ENCODE measurements at places on chromosomes 7 and 10. TPM values are rescaled to one million over a fixed set of nuclear protein-coding genes. Genes with fewer than 3 reads are reported as not detected.

DNA sequence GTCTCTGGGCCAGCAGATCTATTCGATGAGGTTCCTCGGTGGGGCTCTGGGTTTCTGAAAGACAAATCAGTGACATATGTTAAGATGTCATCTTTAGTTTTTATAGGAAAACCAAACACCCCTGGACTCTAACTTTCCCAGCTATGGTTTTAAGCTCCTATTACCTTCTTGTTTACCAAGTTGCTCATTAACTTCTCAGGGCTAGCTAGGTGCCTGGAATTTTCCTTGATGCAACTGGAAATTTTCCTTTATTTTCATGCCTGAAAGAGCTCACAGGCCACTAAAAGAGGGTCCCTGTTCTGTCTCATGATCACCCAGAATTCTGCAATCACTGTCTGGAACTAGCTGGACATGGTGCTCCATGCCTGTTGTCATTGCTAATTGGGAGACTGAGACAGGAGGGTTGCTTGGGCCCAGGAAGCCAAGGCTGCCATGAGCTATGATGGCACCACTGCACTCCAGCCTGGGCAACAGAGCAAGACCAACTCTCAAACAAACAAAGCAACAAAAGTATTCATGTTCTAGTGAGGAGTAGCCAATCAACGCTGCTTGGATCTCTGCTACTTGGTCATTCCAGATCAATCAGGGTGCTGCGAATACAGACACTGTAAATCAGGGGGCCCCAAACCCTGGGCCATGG is 1173.5 kb upstream of the AUTS2 start:
- DNase-seq, result no peak

Gene TUBAL3
- total RNA-seq, result not detected

DNA sequence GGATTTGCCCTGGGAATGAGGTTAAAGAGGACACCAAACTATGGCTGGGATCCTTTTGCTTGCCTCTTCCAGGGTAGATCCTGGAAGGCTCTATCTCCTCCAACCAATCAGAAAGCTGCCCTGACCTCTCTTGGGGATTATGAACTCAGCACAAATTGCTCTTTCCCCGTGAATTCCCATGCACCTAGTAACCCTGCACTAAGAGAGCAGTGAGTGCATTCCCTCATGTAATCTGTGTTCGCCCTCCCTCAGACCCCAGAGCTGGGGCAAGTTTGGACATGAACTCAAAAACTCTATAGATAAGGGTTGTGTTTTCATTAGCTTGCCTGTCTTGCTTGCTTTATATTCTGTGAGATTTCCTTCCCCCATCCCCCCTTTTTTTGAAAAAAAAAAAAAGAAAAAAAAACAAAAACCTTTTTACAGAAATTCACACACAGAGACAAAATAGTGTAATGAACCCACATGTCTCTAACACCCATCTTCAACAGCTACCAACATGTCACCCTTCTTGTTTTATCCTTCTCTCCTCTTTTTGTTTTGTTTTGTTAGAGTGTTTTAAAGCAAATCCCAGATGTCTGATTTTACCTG is 225.5 kb upstream of the TCF7L2 start:
- no peak for DNase-seq

DNA sequence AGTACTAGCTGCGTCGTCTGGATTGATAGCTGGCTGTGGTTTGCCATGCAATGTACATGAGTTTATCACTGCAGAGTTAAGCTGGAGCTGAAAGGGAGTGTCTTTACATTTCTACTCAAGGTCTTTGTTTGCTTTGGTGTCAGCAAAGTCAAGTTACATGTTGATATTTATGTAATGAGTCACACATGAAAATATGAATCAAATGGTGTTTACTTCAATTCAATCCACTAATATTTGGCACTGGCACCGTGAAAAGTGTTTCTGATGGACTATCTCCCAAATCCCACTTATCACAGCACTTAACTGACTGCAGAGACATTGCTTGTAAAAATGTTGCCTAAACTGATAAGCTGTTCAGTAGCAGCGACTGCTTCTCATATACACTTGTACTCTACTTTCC is 395.9 kb downstream of the TFEC start:
- peak; percentile 38 for DNase-seq

Gene PTN
- not detected for total RNA-seq

- no peak for DNase-seq
Measured at GRCh38 chr10:5805260-5805659, 8.0 kb downstream of the GDI2 start.

DNA sequence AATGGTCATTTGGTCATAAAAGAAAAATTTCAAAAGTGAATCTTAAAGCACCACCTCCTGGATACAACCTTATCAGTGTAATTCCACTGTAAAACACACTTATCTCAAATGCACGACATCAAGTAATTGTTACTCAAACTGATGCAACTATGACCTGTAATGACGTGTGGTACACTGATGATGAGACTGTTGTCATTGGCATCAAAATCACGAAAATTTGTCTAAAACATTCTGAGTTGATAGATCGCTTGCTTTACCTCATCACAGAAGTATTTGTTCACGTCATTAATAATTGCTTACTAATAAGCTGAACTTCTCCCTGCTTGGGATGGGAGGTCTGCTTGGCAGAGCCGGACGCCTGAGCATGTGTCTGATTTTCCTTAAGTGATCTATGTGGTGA is 221.8 kb upstream of the KLF6 start:
- DNase-seq, result no peak

DNA sequence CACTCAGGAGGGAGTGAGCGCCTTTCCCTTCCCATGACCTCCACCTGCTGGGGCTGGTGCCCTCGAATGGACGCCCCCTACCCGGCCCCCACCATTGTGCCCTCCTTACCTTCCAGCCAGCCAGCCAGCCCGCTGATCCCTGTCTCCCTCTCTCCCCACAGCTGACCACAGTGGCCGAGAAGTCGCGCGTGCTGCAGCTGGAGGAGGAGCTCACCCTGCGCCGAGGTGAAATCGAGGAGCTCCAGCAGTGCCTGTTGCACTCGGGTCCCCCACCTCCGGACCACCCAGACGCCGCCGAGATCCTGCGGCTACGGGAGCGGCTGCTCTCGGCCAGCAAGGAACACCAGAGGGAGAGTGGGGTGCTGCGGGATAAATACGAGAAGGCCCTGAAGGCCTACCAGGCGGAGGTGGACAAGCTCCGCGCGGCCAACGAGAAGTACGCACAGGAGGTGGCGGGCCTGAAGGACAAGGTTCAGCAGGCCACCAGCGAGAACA is 77.9 kb upstream of the GTF2IRD1 start:
- no peak for DNase-seq

Gene PRSS37
- not detected for total RNA-seq

- no peak for DNase-seq
Measured at GRCh38 chr7:26233902-26234511, 32.5 kb downstream of the CBX3 start.

Gene SLC16A9
- total RNA-seq, result 0.26 TPM

DNA sequence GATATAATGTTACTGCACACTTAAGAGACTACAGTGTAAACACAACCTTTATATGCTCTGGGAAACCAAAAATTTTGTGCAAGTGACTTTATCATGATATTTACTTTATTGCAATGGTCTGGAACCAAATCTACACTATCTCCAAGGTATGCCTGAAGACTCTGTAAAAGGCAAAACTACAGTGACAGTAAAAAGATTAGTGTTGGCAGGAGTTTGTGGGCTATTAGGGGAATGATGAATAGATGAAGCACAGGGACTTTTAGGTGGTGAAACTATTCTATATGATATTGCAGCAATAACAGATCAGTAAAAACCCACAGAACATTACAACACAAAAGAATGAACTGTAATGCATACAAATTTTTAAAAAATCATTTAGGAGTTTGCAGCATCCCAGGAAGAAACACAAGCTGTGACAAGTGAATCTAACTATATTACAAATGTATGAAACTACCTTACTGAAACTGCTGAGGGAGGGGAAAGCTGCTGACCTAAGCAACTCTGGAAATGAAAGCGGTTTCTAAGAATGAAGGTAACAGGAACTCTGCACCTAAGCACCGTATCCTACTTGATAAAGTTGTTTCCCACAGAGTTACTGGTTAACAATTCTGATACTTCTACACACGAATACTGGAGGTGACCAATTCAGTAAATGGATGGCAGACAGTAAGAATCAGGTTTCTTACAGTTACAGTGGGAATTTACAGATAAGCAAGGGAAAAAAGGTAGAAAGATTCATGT is 82.6 kb downstream of the ATE1 start:
- no peak for DNase-seq

DNA sequence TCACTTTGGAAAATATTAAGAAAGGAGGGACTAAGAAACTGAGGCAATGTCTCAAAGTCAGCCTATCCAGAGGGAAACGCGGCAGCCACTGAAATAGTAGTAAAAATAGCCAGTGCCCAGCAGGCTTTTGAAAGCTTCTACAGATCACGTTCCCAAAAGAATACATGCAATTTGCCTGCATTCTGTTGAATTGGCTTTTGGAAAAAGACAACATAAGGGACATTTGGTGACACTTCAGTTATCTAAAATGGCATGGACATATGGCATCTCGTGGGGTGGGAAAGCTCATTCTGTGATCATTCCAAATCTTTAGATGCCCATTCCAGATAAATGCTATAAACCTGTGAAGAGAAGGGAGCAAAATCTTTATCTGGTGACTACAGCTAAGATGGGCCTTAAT is 82.8 kb upstream of the PDE1C start:
- no peak for DNase-seq

DNA sequence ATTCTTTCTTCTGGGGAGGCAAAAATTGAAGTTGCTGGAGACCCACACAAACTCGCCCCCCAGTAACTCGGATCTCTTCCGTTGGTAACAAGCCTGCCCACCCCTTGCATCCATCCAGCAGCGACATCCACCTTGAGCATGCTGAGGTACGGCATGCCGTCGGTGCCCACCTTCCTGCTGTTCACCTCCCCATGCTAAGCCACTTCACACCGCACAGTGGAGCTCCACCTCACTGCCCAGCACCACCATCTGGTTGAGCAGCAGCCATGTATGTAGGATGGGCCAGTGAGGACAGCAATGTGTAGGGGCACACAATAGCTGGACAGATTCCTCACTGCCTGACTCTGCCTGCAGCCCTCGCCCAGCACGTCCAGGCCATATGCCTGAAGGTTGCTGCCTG is 138.1 kb upstream of the ZNF92 start:
- no peak for DNase-seq

DNA sequence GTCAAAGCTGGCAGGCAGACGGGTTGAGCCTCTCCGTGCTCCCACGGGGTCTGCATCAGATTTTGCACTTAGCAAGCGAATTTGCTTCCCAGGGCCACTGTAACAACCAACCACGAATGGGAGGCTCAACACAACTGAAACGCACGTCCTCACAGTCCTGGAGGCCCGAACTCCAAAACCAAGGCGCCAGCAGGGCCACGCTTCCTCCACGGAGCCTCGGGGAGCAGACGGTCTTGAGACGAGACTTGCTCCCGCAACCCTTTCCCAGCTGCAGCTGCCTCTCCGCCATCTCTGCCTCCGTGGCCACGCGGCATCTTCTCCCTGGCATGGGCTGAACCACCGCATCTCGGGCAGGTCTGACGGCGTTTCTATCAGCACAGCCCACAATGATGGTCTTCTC is 30.2 kb upstream of the INSIG1 start:
- DNase-seq, result no peak

GRCh38 chr10:16674147-16674703 is 143.0 kb downstream of the RSU1 start:
- peak; percentile 42 for DNase-seq

- no peak for DNase-seq
Measured at GRCh38 chr10:33773253-33773573, 438.7 kb upstream of the NRP1 start.

Gene DGKI
- 3.5 TPM for total RNA-seq

Gene SFMBT2
- total RNA-seq, result 1.9 TPM

Gene MBL2
- total RNA-seq, result not detected

DNA sequence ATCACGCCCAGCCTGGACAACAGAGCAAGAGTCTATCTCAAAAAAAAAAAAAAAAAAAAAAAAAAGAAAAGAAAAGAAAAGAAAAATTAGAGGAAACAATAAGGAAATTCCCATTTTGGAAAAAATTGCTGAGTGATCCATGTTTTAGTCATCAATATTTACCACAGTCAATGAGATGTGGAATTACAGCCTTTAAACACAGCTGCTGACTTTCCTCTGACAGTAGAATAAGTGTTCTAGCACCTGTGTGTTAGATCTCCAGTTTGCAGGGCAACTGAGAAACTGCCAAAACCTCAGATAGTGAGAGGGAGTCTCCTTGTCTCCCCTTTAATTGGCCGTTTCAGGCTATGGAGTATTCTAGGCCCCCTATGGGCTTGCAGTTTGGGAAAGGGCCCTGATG is 520.1 kb downstream of the KCNMA1 start:
- no peak for DNase-seq

DNA sequence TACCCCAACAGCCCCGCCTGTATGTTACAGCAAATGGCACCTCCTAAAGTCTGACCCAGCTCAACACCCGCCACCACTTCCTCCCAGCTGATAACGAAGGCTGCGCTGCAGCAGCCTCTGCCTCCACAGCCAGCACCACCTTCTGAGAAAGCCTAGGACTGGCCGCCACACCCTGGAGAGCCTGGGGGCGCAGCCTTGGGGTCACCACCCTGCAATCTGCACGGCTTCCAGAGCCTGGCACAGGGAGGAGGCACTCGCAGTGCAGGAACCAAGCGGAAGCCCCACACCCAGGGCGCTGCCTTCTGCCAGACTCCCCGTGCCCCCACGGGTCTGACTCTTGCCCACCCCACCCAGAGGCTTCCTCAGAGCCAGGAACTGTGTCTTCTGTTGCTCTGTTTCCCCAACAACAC is 112.5 kb downstream of the MAD1L1 start:
- no peak for DNase-seq

GRCh38 chr7:27312820-27313219 is 70.2 kb downstream of the EVX1 start:
- no peak for DNase-seq

All from dermis microvascular lymphatic vessel endothelial cell (primary cell).